Spinal cord (tissue), 10 donors: ENCODE measurements at places on chromosomes 6 and 20. TPM values are rescaled to one million over a fixed set of nuclear protein-coding genes. Genes with fewer than 3 reads are reported as not detected.

GRCh38 chr6:154638369-154638768 lies 94.8 kb upstream of the SCAF8 start:
- DNase-seq: no peak

GRCh38 chr6:169890049-169890448 lies 138.6 kb downstream of the ERMARD start:
- no peak for DNase-seq

- peak; percentile 79 for DNase-seq
Observed at GRCh38 chr20:59731376-59731775, 127.0 kb downstream of the PHACTR3 start.

- peak; percentile 73 for DNase-seq
Observed at GRCh38 chr6:32885698-32886286, 31.8 kb downstream of the PSMB9 start.

- DNase-seq: no peak
Observed at GRCh38 chr6:24692003-24692402, 25.1 kb downstream of the ACOT13 start.

- DNase-seq: no peak
Observed at GRCh38 chr6:168784426-168784825, 343.4 kb downstream of the SMOC2 start.

DNA sequence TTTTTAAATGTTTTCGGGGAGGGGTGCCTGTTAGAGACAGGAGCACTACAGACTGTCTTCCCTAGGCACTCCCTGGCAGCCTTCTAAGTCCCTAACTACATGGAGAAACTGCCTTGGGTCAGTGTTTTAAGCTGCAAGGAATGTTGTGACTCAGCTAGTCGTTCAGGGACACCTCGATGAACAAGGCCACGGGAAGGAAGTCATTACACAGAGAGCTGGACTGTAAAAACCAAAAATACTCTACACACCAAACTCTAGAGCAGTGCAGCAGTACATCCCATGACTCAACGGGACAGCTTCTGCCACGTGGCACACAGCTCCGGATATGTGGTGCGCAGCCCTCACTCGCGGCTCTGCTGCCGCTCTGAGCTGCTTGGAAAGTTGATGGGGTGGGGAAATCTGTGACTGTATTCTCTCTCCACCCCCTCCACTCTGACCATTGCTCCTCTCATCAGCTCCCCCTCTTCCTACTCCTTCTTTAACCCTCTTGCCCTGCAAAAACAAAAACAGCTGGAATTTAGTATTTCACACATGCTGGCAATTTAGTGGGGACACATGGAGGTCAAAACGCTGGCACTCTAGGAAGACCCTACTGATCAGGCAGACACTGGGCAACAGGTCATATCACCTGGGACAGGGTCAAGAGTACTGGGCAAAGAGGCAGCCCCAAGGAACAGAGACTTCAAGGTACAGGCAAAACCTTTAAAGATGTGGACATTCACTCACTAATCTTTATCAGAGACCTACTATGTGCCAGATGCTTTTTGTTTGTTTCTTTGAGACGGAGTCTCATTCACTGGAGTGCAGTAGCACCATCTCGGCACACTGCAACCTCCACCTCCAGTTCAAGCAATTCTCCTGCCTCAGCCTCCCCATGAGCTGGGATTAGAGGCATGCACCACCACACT lies 10.9 kb upstream of the LPIN3 start:
- DNase-seq: peak; percentile 5

DNA sequence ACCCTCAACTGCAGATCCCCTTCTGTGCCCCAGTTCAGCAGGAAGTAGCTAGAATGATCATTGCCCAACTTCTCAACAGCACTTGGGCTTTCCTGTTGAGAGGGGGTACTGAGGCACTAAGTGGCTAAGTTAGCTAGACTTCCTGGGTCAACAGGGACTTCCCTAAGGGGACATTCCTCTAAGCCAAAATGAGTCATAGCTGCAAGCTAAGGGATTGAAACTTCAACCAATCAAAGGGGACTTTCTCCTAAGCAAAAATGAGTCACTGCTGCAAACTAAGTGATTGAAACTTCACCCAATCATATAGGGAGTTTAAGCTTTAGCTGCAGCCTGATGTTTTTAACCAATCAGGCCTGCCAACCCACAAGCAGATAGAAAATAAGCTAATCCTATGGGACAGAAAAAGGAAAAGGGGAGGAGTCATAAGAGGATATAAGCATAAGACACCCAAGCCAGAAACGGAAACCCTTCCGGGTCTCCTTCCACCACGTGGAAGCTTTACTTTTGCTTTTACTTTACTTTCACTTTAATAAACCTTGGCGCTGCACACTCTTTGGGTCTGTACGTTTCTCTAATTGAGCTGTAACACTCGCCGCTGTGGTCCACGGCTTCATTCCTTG lies 659.0 kb upstream of the HS3ST5 start:
- no peak for DNase-seq

- no peak for DNase-seq
Observed at GRCh38 chr6:121886223-121886830, 450.9 kb downstream of the GJA1 start.

DNA sequence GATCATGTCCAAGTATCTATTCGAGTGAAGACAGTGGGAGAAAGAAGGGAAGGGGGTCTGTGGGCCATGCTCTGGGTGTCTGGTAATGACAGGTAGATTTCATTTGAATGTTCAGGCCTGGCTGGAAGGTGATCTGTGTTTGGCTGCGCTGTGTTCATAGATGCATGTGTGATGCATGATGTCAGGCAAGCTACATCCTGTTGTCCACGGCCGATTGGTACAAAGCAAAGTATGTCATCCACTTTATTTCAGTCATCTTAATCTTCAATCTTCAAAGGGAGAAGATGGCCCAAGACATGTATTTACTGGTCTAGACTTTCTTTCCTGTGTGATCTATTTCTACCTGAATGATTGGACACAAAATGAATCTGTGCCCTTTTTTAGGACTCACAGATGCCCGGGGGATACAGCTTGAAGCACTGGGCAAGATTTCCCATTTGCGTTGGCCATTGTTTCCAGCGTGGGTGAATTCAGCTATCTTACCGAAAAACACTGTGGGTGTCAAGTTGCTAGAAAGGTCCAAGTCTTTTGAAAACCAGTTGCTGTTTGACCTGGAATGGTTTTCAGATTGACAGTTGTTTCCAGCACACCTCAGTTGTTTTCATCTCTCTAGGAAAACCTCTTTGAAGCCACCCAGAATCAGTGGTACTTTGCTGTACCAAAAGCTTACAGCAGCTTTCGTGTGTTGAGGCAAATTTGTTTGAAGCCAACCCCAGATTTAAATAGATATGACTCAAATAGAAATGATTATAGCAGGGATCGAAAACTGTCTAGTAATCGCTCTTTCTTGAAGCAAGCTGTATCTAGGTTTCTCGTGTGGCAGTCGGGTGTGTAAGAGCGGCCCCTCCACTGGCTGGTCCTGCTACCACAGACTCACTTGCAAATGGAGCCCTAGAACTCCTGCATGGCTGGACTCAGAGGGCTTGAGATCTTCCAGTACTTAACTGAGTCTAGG lies 27.2 kb downstream of the DUSP22 start:
- DNase-seq: no peak

GRCh38 chr6:45758787-45759471 lies 256.7 kb downstream of the CLIC5 start:
- DNase-seq: no peak

DNA sequence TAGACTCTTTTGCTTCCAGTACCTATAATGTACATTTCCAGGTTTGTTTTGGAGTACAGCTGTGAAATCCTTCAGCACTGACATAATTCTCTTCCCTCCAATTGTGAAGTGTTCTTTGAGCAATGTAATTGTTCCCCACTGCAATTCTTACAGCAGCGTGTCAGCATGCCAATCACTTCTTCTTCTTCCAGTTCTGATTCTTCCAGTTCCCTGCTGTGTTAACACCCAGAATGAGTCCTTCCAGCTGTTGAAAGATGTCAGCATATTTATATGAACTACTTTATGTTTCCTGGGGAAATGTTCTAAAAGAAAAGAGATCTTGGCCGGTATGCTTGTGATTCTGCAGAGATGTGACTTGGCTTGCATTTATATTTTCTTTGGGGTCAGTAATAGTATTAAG lies 213.9 kb downstream of the UNC5CL start:
- DNase-seq: peak; percentile 37

DNA sequence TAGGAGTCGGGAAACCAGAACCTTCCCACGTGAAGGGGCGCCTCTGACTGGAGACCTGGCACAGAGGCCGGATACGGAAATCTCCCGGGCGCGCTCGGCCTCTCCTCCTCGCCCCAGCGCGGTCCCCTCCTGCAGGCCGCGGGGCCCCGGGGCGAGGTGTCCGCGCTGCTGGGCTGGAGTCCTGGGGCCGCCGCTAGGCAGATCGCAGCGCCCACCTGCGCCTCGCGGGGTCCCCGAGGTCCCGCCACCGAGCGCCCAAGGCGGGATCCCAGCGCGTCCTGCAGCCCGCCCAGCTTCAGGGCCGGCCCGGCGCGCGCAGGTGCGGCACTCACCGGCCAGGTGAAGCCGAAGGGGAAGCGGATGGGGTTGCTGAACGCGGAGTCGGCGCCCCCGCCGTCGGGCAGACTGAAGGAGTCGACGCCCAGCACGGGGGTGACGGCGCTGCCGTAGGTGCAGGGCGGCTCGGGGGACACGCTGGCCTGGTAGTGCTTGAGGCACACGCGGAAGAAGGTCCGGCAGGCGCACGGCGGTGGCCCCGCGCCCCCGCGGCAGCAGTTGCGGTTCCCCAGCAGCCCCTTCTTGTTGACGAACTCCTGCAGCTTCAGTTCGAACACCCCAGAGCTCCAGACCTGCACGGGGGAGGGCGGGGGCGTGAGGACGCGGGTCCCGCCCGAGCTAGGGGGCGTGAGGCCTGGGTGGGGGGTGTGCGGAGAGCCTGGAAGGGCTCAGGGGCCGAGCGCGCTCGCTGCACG lies 1.5 kb downstream of the DLL1 start:
- no peak for DNase-seq

- DNase-seq: no peak
Observed at GRCh38 chr20:33751775-33752174, 20.0 kb downstream of the ZNF341 start.

DNA sequence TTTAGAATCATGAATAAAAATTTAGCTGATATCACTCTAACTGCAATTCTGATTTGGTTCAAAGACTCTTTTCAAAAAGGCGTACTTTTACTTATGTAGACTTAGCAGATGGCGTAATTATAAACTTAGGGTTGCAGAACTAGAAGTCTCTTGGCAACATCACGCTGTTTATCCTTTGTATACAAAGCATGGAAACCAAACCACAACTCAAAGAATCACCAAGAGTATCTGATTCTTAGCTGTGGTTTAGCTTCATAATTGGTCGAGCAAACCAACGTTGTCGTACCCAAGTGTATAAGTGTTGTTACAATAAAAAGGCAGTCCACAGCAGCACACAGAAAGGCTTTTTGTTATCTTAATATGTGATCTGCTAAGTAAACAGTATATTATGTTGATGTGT lies 18.2 kb downstream of the STMND1 start:
- no peak for DNase-seq

GRCh38 chr6:128368213-128368944 lies 152.0 kb downstream of the PTPRK start:
- DNase-seq: no peak

GRCh38 chr6:146861716-146862115 lies 262.9 kb downstream of the ADGB start:
- DNase-seq: no peak

KIF6 gene
- total RNA-seq: 2.0 TPM

LY6G6C gene
- 0.17 TPM for total RNA-seq

TCF15 gene
- 1.8 TPM for total RNA-seq

GNAS-AS1 gene
- 0.30 TPM for total RNA-seq

CNKSR3 gene
- 17.0 TPM for total RNA-seq

LZTS3 gene
- total RNA-seq: 21.4 TPM

MLIP gene
- 28.6 TPM for total RNA-seq
